GM23338 (cell line): ENCODE measurements at places on chromosomes 5 and 9. TPM values are rescaled to one million over a fixed set of nuclear protein-coding genes. Genes with fewer than 3 reads are reported as not detected.

DNA sequence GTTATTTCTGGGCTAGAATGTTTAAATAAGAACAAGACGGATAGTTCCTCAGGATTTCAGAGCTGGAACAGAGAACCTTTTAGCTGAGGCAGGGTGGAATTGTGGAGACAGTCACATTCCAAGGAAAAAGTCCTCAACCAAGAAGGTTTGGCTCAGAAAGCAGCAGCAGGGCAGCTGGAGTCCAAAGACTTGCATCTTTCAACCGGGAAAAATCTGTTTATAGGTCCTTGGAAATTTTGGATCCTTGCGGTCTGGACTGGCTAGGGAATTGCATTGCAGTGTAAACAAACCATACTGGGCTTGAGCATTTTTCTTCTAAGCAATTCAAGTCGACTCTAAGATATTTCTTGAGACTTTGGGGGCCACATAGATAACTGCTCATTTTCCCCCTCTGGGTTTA, 40.8 kb upstream of the HMHB1 start:
- DNase-seq, result no peak

DNA sequence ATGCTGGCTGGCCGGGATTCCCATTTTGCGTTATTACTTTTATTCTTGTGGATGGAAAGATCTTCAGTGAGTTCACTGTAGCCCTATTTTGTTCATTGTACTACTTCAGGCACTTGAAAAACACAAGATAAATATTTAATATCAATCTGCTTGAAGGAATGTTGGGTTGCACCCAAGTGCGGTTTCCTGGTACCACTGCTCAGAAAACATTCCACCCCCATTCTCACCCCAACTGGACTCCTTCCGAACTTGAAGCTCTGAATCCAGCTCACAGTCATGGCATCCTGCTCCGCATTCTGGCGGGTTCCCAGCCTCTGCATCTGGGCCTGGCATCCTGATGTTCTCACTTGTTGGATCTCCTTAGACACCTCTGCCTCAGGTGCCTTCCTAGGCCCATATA, 103.2 kb downstream of the CFAP90 start:
- no peak for DNase-seq

Gene HAND1
- total RNA-seq, result not detected in 2 replicates

Gene EFNA5
- total RNA-seq, result 7.5 and 18.1 TPM in 2 replicates
